ENCODE measurements at places on chromosomes 2 and 18. TPM values are rescaled to one million over a fixed set of nuclear protein-coding genes. Genes with fewer than 3 reads are reported as not detected.

VRK2 gene
- 22.3 TPM for total RNA-seq

G6PC2 gene
- 0.23 TPM for total RNA-seq

MPV17 gene
- total RNA-seq = 68.7 TPM

LONRF2 gene
- total RNA-seq = 10.9 TPM

SLC9A4 gene
- total RNA-seq = not detected

RAD51AP2 gene
- total RNA-seq = not detected

RESP18 gene
- not detected for total RNA-seq

TMEM17 gene
- 1.1 TPM for total RNA-seq

ERBB4 gene
- 28.6 TPM for total RNA-seq

FBXO15 gene
- total RNA-seq = 0.52 TPM

PJVK gene
- total RNA-seq = 2.2 TPM

SCN7A gene
- 5.0 TPM for total RNA-seq

SH2D6 gene
- total RNA-seq = not detected

MAL gene
- total RNA-seq = 1.2 TPM

DNAJC5G gene
- total RNA-seq = not detected

RUFY4 gene
- 0.39 TPM for total RNA-seq

OSR1 gene
- total RNA-seq = 48.6 TPM

GTF3C2 gene
- 42.7 TPM for total RNA-seq

INHBB gene
- total RNA-seq = 21.9 TPM

CTNNA2 gene
- total RNA-seq = not detected

RTTN gene
- total RNA-seq = 16.5 TPM

LRATD1 gene
- total RNA-seq = 2.0 TPM

MALT1 gene
- 27.4 TPM for total RNA-seq

REG3G gene
- total RNA-seq = 0.96 TPM

TCF23 gene
- 1.1 TPM for total RNA-seq

LYG2 gene
- total RNA-seq = not detected

GALNT5 gene
- 4.5 TPM for total RNA-seq

CD8B gene
- total RNA-seq = 1.2 TPM

NOTO gene
- total RNA-seq = not detected

MC5R gene
- total RNA-seq = not detected

TUBB8B gene
- total RNA-seq = not detected

PLEK gene
- total RNA-seq = 14.6 TPM

CNGA3 gene
- total RNA-seq = not detected

FBXO41 gene
- 3.3 TPM for total RNA-seq

DSG2 gene
- 4.7 TPM for total RNA-seq

PTPN2 gene
- total RNA-seq = 37.2 TPM

POTEJ gene
- total RNA-seq = not detected

REG3A gene
- total RNA-seq = 8.3 TPM

LCT gene
- not detected for total RNA-seq

CRYGC gene
- not detected for total RNA-seq

MOGAT1 gene
- not detected for total RNA-seq

KANSL3 gene
- 49.9 TPM for total RNA-seq

CABYR gene
- 4.2 TPM for total RNA-seq

KCNG2 gene
- 1.1 TPM for total RNA-seq

Measured in aorta (tissue), 5 donors.